ENCODE measurements at places on chromosomes 7 and 10.

DNA sequence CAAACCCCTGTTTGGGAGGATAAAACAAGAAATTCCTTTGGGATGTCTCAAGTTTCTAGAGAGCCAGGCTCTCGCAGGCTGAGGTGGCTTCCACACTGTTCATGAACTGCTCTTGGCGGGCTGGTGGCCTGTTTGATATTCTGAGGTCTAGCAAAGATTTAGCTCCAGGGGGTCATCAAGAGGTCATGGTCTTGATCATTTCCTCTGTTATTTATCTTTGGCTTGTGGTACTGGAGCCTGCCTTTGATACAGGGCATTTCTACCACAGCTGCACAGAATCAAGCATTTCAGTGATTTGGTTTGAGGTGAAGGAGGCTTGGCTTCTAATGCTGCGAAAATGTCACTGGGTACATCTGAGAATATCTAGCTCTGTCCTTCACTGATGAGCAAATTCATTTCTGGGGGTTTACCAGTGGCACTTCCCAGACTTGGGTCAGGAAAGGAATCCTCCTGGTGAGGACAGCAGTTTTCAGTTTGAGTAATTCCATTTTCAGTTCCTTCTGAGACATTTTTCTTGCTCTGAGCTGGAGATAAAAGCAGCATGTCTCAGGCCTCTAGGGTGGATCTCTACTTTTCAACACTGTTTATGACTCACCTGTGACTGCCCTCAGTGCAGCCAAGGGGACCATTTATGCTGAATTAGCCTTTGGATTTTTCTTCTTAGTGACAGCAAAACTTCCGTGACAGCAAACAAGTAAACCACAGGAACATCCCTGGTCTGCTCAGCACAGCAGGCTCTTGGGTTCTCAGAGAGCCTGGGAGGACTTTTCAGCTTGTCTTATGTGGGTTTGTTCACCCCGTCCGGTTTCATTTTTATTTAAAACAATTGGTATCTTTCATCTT lies 312.0 kb downstream of the RNLS start:
- DNase-seq: no peak

GRCh38 chr7:93877742-93878141 lies 12.8 kb downstream of the TFPI2 start:
- DNase-seq: no peak

GRCh38 chr7:158351481-158351880 lies 236.1 kb downstream of the PTPRN2 start:
- DNase-seq: no peak

GRCh38 chr7:136692221-136692620 lies 176.2 kb upstream of the CHRM2 start:
- DNase-seq: no peak

DNA sequence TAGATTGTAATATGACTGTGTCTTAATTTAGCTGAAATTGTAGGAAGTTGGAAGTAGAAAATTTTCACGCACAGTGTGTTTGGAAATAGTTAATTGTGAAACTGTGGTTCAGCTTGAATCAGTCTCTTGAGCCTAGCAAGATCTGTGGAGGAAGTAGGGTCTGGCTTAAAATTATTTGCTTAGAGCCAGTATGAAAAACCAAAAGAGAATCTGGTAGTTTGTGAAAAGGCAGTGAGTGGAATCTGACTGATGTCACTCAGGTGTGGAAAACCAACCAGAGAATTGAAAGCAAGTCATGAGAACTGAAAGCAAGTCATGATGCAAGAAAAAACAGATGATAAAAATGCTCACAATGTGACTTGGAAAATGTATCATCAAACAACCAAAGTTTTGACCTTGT lies 11.5 kb downstream of the LIPJ start:
- DNase-seq: no peak

DNA sequence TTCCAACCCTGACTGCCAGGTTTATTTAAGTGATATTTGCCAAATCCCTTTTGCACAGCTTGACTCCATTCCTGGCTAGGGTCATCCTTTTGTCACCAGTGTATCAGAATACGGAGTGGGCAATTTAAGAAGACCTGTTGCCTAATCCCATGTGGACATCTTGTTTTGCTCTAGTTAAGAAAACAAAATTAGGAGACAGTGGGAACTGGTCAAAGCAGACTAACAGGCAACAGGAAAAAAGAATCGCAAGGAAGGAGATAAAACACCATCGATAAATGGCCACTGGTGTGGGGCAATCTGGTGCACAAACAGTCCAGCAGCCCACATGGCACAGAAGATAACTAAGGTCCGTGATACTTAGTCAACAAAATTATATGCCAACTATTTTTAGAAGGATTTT lies 21.4 kb downstream of the KDM7A start:
- DNase-seq: no peak

DNA sequence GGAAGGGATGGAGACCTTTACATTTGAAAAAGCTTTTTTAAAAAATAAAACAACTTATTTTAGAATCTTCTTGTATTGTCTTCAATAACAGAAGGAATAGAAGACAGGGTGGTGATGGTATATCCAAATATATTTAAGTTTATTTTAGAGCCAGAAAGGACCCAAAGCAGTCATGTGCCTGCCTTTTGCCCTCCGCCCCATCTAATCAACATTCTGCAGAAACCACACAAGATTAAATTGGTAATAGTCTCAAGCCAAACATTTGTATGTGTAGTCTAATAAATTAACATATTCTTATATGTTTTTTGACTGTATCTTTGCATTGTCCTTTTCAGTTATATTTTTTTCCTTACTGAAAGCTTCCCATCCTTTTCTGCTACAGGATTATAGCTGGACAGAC lies 16.5 kb upstream of the NUP42 start:
- DNase-seq: no peak

- no peak for DNase-seq
Measured at GRCh38 chr10:74179111-74179710, 28.2 kb downstream of the ADK start.

GRCh38 chr10:110487411-110488331 lies 10.0 kb upstream of the DUSP5 start:
- no peak for DNase-seq

DNA sequence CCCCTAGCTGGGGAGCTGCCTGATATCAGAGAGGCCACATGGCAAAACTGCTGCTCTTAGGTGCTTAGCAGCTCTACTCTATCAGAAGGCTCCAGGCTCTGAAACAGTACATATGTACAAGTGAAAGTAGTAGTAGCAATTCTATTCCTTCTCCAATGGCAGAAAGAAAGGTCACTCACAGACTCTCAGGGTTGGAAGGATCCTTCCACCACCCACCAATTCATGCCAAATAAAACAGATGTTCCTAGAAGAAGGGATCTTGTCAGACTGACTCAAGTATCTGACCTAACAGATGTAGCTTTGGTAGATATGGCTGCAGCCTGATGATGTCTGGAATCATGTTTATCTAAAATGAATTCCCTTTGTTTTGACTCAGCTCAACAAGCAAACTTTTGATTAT lies 8.0 kb upstream of the ALDH18A1 start:
- DNase-seq: no peak

DNA sequence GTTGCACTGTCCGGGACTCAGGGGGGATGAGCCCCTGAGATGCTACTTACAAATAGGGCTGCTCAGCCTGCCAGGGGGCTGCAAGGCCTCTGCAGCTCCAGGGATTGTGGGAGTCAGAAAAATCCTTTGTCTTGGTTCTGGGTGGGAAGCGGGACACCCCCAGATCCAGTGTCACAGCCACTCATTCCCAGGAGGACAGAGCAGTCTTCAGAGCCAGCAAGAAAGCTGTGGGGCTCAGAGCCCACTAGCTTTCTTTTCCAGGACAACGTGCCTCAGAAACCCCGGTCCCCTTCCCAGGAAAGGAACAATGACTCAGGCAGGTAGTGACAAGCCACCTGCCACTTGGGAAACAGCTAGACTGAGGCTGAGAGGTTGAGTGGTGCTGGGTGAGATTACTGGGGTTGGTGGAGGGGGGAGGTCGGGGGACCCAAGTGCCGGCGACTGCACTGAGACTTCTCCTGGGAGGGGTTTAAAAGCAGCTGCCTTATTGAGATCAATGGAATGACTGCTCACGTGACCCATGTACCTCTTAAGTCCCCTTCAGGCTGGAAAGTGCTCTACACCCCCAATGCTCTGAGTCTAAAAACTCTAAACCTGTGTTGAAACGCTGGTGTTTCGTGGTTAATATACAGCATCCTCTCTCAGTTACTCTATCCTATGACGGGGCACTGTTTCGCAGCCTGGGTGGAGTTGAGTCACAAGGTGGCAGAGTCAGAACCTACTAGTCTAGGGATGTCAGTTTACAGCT lies 123.6 kb downstream of the UBE2H start:
- DNase-seq: no peak

GRCh38 chr7:105972276-105972675 lies 9.2 kb downstream of the CDHR3 start:
- DNase-seq: no peak

GRCh38 chr10:72096115-72097000 lies 8.0 kb upstream of the SPOCK2 start:
- DNase-seq: no peak

DNA sequence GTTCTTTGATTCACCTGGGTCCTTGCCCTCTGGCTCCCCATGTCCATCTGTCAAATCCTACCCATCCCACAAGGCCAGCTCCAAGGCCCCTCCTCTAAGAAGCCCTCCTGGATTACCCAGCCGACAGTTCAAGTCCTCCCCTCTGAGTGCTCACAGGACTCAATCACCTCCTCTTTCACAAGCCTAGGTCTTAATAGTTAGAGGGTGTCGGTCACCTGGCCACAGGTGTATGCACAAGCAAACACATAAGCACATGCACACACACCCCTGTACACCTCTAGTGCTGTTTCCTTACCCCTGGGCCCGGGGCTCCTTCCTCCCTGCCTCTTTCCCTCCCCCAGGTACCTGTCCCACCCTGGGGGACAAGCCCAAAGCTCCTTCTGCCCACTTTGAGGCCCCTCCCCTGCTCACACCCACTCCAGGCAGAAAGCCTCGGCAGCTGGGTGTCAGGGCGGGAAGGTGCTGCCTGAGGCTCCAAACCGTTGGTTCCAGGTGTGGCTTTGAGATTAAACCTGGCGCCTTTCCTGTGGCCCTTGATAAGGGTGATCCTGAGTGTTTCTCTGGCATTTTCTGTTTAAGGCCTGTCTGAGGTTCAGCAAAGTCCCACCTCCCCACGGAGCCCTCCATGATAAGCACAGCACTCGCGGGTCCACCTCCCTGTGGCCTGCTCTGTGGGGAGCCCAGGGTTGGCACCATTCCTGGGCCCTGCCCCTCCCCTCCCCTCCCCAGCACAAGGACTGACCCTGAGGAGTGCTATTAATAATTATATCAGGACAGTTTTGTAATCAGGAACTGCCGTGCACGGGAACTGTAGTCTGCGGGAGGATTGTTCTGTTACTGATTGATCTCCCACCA lies 14.6 kb upstream of the AQP1 start:
- no peak for DNase-seq

DNA sequence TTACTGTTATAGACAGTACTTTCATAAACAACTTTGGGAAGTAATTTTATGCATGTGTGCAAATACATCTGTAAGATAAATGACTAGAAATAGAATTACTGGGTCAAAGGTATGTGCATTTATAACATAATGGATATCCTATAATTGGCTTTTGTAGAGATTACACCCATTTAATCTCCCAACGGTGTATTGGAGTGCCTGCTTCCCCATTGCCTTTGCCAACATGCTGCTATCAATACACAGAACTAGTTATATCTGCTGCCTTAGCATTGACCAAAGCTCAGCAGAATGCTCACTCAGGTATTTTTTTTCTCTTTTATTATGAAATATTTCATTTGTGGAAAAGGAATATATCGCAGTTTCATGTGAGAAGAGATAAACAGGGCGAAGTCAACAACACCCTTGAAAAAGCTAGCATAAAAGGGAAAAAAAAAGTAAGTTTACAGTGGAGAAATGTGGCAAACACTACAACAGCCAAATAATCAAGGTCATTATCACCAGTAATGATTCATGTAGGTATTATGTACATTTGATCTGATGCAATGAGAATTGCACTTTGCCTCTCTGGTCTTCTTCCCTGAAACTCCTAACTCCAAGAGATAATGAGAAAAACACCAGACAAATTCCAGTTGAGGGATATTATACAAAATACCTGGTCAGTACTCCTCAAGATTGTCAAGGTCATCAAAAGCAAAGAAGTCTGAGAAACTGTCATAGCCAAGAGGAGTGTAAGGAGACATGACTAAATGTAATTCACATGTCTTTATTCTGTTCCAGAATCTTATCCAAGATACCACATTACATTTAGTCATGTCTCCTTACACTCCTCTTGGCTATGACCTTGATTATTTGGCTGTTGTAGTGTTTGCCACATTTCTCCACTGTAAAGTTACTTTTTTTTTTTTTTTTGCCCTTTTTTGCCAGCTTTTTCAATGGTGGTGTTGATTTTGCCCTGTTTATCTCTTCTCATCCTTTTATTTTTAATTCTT lies 36.8 kb downstream of the MARCHF5 start:
- no peak for DNase-seq

DNA sequence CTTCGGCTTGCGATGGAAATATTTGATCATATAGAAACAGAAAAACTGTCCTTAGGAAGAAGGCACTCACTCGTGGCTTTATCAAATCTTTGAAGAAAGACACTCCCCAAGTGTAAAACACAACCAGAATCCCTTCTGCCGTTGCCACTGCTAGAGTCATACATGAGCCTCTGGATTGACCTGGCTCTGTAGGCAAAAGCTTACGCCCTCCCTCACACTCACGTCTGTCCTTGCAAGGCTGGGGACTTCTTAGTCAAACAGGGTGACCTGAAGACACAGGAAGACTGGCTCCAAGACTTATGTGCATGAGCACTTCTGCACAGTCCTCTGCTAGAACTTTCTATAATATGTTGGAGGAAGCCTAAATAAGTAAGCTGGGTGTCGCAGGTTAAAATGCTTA lies 135.4 kb upstream of the MDFIC start:
- no peak for DNase-seq

DNA sequence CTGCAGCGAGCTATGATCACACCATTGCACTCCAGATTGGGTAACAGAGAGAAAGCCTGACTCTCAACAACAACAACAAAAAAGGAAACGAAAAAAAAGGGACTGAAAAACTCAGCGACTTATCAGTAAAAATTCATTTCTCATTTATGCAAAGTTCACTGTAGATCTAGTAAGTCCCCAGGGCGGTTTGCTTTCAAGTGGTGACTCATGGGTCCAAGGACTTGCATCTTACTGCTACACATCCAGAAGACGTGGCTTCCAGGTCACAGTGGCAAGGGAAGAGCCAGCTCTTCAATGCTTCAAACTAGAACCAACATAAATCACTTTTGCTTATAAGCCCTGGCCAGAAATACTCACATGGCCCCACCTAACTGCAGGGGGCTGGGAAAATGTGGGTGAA lies 178.3 kb upstream of the AUTS2 start:
- DNase-seq: no peak

DNA sequence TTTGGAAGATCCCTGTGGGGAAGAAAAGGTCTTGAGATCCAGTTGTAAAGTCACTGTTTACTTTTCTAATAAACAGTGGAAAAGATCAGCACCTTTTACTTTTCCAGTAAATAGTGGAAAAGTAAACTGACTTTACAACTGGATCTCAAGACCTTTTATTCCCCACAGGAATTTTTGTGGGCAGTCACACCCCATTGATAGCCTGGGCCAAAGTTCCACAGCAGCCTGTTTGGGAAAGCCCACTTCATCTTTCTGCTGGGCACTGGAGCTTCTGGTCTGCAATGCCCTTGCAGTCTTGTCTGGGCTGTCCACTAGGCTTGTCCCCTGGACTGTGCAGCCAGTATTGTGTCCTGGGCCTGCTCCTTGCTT lies 50.2 kb downstream of the ADCY1 start:
- no peak for DNase-seq

GRCh38 chr7:20861468-20861867 lies 74.8 kb upstream of the SP8 start:
- DNase-seq: no peak
